T-helper 17 cell (primary cell): ENCODE measurements at places on chromosomes 4 and X.

- no peak for DNase-seq
Observed at GRCh38 chr4:42296196-42296595, 101.1 kb upstream of the SHISA3 start.

- DNase-seq = no peak
Observed at GRCh38 chr4:76968937-76969336, 19.4 kb downstream of the SEPTIN11 start.

- DNase-seq = no peak
Observed at GRCh38 chr4:45985038-45985437, 138.8 kb downstream of the GABRG1 start.

DNA sequence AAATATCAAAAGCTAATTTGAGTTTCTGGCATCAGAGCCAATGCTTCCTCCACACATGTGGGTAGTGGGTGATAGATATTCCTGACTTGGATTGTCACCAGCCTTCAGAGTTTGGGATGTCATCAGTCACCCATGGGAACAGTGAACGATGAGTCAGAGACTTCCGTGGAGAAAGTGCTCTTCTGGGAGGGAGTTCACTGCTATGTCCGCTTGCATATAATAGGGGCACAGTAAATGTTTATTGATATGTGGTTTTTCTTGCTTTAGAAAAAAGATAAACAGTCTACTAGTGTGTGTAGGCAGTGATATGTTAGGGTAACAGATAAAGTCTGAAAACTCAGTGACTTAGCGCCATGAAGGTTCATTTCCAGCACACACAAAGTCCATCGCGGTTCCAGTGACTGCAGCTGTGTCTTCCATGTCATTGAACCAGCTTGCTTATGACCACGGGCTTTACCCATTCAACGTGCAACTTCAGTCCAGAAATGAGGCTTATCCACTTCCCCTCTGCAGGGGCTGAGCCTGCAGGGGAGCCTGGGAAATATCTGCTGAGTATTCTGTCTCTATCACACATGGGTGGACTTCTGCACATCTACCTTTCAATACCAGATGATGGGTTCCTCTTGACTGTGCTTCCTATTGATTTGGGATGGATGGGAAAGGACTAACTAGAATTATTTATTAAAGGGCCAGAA lies 87.7 kb upstream of the WWC2 start:
- no peak for DNase-seq

DNA sequence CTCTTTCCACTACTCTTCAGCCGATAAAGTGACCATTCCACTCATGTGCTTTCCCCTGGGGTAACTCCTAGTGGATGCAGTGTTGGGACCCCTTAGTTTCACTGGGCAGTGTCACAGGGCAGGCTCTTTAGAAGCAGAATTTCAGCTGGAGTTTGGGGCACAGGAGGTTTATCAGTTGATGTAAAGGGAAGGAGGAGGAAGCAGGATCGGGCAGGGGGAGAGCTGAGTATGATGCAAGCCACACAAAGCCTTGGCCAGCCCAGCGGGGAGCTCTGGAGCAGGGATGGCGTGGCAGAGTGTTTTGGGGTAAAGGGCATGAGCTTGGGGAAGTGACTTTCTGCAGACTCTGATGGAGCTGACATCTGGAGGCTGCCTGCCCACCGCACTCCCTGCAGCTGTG lies 19.3 kb downstream of the WDR13 start:
- no peak for DNase-seq

- DNase-seq = no peak
Observed at GRCh38 chrX:129556806-129557315, 16.8 kb downstream of the OCRL start.

- DNase-seq = no peak
Observed at GRCh38 chr4:139988863-139989765, 164.9 kb downstream of the MAML3 start.

DNA sequence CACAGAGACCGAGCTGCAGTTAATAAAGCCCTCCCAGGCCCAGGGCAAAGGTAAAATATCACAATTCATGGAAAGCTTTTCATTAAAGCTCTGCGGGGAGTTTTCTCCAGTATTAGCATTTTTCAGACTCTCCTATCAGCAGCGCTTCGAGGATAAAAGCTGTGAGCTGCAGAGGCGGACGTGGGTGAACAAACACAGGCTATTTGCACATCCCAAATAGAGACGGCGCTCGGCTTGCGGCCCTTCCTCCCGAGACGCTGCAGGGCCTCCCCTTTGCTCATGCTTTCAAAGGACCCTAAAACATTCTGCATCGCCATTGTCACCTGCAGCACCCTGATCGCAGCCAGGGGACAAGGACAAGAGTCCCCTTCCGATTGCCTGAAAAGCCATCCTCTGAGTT lies 97.3 kb downstream of the SORCS2 start:
- DNase-seq = no peak

DNA sequence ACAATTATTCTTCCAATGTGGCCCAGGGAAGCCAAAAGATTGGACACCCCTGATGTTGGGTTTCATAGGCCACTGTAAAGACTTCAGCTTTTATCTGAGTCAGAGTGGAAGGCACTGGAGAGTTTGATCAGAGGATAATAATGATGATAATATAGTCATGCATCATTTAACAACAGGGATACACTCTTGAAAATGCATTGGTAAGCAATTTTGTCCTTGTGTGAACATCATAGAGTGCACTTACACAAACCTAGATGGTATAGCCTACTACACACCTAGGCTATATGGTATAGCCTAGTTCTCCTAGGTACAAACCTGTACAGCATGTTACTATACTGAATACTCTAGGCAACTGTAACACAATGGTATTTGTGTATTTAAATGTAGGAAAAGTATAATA lies 70.5 kb downstream of the COQ2 start:
- no peak for DNase-seq

- no peak for DNase-seq
Observed at GRCh38 chrX:16855363-16856075, 14.6 kb downstream of the RBBP7 start.

DNA sequence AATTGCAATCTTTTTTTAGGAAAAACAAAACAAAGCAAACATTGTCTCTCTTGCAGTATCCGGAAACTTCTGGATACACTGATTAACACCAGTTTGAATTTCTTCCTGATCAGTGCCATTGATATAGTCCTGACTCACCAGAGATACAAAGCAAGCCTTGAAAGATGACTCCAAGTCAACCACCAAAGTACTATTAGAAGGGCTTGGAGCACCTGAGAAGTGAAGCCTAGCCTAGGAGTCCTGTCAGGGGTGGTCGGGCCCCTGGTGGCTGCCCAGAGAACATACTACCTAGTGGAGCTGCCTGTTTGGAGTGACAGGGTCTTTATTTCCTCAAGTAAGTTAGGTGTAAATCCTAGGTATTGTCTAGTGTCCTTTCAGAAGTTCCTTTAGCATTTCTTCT lies 593.2 kb downstream of the ZNF674 start:
- no peak for DNase-seq

DNA sequence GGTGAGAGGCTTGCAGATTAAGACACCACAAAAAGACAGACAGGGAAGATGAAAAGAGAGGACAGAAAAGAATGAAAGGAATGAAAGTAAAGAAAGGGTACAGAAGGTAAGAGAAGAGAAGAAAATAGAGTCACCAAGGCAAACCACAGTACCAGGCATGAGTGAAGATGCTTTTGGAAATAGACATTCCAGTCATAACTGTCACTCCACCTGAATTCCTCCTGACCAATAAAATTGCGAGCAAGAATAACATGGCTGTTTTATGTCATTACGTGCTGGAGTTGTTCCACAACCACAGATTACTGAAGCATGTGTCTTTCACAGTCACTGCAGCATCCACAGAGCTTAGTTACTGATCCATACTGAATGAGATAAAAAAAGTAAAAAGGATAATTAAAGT lies 864.9 kb upstream of the SLIT2 start:
- DNase-seq = no peak

GRCh38 chr4:152041295-152041694 lies 280.5 kb upstream of the GATB start:
- DNase-seq = no peak

DNA sequence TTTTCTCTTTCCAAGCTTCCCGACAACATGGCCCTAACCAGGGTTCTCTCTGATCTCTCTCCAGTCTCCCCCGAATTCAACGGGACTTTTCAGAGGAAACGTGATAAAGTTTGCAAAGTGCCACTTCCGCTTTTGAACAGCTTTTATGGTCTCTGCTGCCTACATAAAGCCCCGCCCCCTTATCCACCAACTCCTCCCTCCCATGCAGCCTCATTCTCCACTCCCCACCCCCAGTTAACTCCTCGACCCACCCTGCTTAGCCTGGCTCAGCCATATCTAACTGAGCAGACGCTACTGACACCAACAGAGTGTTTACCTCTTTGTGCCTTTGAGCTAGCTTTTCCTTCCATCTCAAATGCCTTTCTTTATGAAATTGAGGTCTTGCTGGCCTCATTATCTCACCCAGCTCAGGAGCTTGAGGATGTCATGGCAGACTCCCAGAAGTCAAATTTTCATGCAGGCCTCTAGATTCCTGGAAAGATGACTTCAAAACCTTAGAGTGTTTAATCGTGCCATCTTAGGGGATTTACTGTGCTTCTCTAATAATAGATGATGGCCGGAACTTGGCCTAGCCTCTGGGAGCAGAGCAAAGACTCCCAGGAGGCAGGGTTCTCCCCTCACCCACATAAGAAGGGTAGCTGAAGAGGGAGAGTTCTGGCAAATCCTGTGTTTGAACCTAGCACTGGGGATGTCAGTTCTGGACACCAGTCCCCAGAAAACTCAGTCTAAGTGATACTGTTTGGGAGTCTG lies 606.0 kb downstream of the BCOR start:
- DNase-seq = peak; percentile 27

GRCh38 chr4:4781936-4782707 lies 77.3 kb upstream of the MSX1 start:
- no peak for DNase-seq

DNA sequence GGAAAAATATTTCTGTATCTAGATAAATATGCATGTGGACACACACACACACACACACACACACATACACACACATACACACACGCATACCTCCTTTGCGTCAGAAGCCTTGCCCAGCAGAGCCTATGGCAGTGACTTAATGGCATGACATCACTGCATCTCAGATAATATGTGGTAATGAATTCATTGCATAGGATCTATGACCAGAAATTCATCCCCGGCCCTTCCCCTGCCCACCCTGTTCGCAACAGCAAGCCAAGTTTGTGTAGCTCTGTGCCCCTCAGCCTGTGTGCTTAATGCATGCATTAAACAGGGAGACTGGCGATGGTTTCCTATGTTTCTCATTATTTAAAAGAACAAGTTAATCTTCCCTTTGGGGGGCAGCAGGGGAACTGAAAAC lies 120.7 kb downstream of the NKX6-1 start:
- DNase-seq = no peak

DNA sequence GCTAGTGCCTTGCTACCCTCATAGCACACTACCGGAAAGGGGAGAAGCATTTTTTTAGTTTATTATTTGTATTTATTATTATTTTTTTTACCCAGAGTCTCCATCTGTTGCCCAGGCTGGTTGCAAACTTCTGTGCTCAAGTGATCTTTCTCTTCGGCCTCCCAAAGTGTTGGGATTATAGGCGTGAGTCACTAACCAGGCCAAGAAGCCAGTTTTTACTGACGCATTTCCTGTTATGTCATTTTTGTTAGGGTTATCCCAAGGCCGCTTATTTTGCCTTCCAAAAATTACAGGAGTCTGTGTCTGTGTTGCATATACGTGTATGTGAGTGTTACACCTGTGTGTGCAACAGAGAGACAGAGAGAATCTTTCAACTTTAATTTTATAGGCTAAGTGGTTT lies 404.5 kb downstream of the GBA3 start:
- no peak for DNase-seq

DNA sequence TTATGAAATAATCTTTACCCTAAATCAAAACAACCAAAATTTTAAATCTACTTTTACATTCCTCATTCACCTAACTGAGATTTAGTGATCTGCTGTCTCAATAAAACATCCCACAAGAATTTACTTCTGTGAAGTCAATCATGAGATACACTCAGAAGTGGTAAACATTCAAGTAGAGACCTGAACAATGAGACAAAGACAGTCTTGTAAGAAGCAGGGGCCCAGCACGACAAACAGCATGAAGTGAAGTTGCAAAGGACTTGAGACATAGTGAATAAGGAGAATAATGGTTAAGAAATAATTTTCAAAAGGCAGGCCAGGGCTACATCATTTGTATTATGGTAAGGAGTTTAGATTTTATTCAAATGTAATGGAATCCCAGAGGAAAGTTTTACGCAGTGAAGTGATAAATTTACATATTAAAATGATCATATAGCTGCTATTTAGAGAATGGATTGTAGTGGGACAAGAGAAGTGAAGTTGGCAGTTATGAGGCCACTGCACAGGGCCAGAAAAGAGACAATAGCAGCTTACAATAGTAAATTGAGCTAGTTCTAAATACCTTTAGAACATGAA lies 101.9 kb downstream of the MAB21L2 start:
- no peak for DNase-seq

- no peak for DNase-seq
Observed at GRCh38 chr4:86935566-86935852, 698 bp downstream of the AFF1 start.

DNA sequence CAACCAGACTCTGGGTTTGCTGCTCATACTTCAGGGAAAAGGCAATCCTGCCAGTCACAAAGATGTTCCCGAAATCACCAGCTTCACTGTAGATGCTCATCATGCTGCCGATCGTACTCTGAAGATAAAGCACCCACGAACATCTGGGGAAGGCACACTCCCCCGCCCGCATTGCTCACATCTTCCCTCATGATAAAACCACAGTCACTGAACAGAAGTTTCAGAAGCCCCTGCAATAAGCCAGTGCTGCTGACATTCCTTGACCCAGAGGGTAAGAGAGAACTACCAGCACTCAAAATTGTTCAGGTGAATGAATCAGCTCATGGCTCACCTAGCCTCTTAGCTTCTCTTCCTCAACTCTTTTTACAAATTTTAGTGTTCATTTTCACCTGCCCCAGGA lies 43.1 kb downstream of the SRPX2 start:
- no peak for DNase-seq

GRCh38 chrX:46978341-46979291 lies 66.4 kb downstream of the JADE3 start:
- peak; percentile 52 for DNase-seq

DNA sequence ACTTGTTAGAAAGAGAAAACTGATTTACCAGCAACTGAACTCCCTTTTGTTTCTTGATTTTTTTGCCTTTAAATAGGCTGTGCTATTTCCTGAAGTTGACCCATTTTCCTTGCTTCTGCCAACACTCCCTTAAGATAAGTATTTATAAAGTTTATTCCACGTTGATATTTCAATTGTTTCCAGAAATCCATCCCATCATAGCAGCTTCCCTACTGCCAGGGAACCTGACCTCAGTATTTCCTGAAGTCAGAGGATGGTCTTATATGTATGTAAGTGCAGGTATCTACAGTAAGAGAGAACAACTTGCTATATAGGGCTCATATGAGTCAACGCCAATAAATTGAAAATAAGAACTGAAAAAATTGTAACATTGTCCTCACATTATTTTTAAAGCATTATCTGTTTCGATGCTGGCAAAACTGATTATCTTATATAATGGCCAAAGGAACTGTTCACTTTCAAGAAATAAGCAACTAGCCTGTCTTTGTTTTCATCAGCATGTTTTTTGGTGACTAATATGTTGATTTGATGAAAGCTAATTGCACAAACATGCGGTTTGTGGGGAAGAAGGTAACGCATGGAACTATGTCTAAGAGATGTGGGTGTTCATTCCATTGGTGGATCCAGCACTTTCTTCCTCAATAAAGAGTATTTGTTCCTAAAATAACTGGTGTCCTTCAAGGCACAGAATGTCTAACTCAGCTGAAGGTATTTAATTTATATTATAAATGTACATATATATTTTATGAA lies 4.7 kb downstream of the LIMCH1 start:
- DNase-seq = no peak
